ENCODE measurements at places on chromosomes 3 and 15.

GRCh38 chr3:21645121-21645897 is 105.7 kb downstream of the ZNF385D start:
- DNase-seq: no peak

GRCh38 chr3:12303993-12304392 is 15.1 kb downstream of the PPARG start:
- DNase-seq: no peak

DNA sequence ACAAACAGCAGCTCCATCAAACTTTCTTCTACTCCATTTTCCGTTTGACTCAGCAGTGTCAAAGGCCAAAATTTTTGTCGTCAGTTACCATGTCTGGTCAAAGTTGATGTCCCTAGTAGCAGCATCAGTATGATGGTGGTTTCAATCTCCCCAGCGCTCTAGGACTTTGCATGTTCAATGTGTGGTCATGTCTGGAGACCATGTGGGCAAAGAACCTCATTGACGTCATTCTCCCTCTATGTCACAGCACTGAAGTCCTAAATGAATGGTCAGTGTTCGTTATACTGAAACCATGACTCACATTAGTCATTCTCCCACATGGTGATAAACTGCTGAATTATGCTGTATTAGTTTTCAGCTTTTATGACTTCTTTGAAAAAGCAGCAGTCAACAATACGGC is 23.2 kb downstream of the SHC4 start:
- no peak for DNase-seq

DNA sequence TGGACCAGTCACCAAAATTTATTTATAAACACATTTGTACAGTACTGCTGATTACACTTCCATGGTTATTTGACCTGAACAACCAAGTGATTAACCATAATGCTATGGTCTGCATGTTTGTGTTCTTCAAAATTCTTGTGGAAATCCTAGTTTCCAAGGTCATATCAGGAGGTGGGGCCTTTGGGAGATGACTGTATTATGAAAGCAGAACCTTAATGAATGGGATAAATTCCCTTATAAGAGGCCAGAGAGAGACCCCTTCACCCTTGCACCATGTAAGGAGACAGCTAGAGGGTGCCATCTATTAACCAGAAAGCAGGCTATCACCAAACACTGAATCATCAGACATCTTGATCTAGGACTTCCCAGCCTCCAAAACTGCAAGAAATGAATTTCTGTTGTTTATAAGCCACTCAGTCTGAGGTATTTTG is 1.9 kb downstream of the SCAPER start:
- no peak for DNase-seq

DNA sequence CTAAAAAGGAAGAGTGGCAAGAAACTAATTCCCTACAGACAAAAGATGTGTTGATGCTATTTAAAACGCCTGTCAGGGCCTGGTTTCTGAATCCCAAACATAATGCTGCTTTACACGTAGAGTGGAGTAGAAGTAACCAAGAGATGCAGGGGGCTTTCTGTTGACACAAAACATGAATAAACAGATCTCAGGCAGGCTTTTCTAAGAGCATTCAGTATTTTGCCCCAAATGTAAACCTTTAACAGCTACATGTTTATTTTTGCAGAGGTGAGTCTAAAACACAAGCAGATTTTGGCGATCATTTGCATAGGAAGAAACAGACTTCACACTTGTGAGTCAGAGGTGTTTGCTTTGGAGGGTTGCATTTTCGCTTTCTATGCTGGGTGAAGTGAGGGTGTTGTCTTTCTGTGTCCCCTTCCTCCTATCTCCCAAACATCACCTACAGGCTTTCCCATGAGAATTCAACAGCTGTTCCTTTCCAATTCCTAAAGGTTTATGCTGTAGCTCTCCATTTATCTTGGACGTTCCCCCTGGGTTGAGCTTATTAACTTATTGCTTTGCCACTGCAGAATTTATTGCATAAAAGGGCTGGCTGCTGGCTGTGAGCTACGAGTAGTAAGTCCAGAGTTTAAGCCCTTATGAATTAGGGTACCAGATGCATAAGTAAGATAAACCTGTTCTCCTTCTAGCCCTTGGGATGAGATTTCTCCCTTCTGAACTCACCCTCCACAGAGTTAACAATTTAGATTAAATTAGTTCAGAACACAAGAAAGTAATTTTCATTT is 156.7 kb downstream of the DIPK2A start:
- DNase-seq: no peak

DNA sequence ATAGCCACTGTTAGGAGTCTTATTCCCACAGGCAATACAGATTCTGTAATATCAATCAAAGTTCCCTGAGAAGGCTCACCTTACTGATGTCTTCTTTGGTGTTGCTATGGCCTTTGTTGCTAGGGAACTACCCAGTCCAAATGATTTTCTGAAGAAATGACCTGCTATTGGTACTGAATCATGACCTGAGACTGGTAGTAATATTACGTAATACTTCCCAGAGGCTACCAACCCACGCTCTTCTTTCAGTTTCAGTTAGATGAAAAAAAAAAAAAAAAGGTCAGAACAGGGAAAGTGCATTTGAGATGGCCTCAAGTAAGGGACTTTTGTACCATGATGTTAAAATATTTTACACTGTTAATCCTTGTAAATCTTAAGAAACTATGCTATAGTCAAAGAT is 1092.5 kb upstream of the EPHA6 start:
- no peak for DNase-seq

DNA sequence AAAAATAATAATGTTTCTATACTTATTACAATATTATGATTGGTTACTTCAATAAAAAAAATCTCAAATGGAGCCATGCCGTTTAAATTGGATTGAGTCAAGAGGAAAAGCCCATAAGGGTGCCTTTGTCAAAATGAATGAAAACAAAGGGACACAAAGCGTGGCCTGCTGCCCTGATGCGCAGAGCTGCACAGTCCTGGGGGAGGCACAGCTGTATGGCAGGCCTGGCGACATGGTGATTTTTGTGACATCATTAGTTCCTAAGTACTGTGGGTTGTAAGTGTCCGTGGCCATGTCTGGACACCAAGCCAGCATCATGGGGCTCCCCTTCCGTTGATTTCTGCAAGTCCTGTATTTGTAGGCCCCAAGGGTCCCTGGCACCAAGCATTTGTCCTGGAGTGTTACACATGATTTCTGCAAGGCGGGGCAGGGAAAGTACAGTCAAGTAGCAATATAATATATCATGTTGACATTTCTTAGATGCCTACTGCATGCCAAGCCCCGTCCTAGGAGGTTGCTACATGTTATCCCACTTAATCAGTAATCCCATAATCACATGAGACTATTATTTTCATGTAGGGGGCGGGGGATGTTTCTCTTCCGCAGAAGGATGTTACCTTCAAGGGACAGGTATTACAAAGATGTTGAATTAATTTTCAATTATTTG is 59.7 kb downstream of the GHSR start:
- peak; percentile 5 for DNase-seq

GRCh38 chr15:65646486-65646885 is 24.7 kb downstream of the SLC24A1 start:
- DNase-seq: no peak

DNA sequence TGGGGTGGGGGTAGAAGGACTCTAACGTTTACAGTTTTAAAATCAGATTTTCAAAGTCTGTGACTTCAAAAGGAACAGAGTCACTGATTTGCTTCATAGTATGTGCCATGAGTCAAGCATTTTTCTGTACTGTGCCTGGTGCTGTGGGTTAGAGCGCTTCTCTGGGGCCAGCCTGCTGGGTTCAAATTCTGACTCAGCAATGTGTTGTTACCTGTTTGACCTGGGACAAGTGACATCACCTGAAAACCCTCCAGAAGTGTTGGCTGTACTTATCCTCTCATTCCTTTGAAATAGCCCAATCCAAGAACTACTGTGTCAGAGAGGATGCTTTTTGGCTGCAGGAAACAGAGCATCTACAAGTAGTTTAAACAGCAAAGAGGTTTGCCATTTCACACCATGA is 101.7 kb downstream of the LSM3 start:
- no peak for DNase-seq
